ENCODE measurements at places on chromosomes 3 and 15.

- no peak for DNase-seq
Measured at GRCh38 chr3:156108616-156109015, 11.8 kb upstream of the KCNAB1 start.

DNA sequence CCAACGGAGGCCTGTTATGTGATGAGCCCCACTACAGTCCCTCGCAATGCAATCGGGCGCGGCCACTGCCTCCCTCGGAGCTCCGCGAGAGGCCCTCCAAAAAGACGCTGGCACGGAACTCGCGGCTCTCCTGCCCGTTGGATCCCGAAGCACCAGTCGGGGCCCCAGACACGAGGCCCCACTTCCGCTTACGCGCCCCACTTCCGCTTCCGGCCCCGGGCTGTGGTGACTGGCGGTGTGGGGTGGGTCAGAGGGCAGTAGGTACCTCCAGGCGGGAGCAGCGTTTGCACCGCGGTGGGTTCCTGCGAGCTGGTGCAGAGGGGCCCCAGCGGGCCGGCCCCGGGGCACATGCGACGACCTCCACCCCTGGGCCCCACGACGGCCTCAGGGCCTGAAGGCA is at the start of gene TOPAZ1:
TSS of gene TOPAZ1 (plus strand) at position 181 of the 400 bp plus-strand sequence. CDS start at position 349, 168 bp downstream.
- no peak for DNase-seq

DNA sequence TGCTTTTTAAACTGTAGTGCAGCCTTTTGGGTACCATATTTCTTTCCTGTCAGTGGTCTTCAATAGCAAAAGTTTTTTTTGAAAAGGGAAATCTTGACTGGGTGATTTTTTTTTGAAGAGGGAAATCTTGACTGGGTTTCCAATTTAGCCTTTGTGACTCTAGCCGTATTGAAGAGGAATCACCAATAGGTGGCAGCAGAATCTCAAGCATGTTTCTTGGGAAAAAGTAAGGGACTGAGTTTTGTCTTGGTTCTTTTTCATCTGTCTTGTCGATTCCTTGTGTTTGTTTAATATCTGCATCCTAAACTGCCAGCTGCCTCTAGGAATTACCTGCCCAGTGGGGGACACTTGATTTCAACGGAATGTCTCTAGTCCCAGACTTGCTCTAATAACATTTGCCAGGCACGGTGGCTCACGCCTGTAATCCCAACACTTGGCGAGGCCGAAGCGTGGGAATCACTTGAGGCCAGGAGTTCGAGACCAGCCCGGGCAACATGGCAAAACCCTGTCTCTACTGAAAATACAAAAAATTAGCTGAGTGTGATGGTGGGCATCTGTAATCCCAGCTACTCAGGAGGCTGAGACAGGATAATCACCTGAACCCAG is 89.2 kb downstream of the RBPMS2 start:
- peak; percentile 6 for DNase-seq

- no peak for DNase-seq
Measured at GRCh38 chr15:63539998-63540397, 35.6 kb downstream of the USP3 start.

DNA sequence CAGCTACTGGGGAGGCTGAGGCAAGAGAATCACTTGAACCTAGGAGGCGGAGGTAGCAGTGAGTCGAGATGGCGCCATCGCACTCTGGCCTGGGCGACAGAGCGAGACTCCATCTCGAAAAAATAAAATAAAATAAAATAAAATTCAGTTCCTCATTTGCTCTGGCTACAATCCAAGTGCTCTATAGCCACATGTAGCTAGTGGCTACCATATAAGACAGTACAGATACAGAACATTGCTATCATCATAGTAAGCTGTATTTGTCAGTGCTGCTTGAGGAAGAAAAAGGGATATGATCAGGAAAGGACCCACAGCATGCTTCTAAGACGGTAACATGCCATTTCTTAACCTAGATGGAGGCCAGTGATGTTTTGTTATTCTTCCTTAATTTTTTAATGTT is 88.7 kb upstream of the CDAN1 start:
- DNase-seq, result no peak

GRCh38 chr3:100641471-100642032 is 32.2 kb downstream of the ADGRG7 start:
- no peak for DNase-seq

- no peak for DNase-seq
Measured at GRCh38 chr15:95733931-95734330, 596.6 kb upstream of the NR2F2 start.

- DNase-seq, result no peak
Measured at GRCh38 chr3:3739330-3740060, 59.7 kb upstream of the LRRN1 start.

- DNase-seq, result no peak
Measured at GRCh38 chr3:71968544-71968943, 183.6 kb upstream of the PROK2 start.

- no peak for DNase-seq
Measured at GRCh38 chr3:65030847-65031463, 343.2 kb upstream of the ADAMTS9 start.

DNA sequence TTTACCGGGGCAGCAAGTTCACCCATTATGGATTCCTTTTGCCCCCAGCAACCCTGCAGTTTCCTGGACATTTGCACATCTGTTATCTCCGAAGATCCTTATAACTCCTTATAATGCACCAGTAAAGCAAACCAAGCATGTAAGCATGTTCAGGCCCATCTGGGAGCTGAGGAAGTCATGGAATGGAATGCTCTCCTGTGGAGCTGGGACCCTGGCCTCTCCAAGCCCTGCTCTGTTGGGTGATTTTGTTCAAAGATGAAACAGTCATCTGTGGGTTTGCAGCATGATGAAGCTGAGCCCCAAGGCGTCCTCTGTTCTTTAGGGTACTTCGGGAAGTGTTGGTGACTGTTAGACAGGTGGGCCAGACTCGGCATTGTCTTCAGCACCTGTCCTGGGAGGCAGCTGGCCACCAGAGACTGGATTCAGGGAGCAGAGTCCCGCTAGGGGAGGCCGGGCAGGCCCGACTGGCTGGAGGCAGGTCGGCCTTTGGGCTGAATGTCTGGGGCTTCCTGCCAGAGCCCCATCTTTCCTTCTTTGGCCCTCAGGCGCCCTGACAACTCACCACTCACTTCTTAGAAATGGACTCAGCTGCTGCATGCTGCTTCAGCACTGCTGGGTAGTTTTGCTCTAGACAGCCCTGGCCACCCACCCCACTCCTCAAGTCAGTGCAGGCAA is 3.9 kb downstream of the DNAH1 start:
- no peak for DNase-seq

DNA sequence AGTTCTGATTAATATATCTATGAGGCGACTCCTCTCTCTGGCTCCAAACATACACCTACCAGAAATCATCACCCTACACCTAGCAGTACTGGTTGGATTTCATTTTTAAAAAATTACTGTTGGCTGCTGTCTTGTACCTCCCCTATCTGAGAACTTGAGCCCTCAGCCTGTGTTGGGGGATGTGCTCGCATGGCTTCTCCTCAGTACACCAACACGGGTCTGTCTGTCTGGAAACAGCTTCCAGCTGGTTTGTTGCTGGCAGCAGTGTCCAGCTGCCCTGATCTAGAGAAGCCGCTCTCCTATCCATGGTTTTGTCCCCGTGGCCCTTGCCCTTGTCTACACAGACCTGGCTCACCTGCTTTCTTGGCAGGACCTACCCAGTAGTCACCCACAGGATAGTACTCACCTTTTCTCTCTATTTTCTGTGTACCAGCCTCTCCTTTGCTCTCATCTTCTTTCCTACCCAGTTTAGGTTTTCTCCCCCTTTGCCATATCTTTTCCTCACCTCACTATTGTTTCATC is 43.2 kb upstream of the NEDD4 start:
- DNase-seq, result no peak

- DNase-seq, result no peak
Measured at GRCh38 chr15:33279613-33280205, 31.1 kb upstream of the RYR3 start.

All from NCI-H146 (cell line).